ENCODE measurements at places on chromosomes 16 and 17.

GRCh38 chr17:37060928-37061327, 112.2 kb downstream of the AATF start:
- no peak for DNase-seq

DNA sequence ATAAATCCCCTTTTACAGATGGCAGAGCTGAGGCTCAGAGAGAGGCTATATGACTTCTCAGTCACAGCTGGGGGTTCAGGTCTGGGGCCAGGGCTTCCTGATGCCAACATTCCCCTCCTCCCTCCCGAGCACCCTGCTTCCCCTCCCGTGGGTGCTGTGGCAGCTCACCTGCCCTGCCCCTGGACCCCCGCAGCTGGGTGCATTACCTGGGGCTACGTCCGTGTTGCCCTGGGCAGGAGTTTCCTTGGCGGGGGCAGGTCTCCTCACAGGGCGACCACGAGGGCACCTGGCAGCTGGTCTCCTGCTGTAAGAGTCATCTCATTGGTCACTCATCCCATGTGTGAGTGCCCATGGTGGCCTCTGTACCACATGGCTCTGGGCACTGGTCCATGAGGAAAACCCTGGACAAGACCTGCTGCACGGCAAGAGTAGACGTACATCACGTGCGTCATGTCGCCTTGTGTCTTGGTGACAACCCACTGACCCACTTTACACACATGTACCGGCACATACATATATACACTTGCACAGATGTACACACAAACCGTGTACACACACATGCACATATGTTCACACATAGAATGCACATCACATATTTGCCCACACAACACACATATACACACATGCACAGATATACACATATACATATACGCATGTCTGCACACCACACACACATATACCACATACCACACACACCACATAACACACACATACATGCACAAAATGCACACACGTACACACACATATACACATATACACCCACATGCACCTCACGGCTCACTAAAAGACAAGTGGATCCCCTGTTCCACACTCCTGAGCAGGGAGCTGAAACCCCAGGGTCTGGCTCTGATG, 134.0 kb downstream of the FOXL1 start:
- no peak for DNase-seq

GRCh38 chr16:89423681-89424260, 66.6 kb downstream of the ANKRD11 start:
- DNase-seq = no peak

DNA sequence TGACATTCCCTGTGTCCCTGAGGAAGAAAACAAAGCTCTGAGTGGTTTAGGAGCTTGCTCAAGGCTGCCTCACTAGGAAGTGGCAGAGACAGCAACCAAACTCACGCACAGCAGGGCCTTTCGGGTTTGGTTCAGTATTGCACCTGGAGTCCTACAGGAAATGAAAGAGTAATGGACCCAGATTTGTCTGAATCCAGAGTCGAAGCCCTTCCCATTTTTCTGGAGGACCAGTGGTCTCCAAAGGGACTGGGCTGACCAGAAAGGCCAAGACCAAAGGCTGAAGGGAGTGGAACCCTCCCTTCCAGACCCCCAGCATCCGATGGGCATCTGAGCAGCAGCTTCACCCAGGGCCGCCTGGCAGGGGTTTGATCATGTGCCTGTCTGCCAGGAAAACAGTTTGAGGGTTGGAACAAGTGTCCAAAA, 85.5 kb upstream of the RPL38 start:
- no peak for DNase-seq

- DNase-seq = no peak
These were observed 42.6 kb downstream of the TRARG1 start for GRCh38 chr17:1322014-1322428.

- no peak for DNase-seq
These were observed 5.8 kb upstream of the DHRS13 start for GRCh38 chr17:28908640-28909167.

DNA sequence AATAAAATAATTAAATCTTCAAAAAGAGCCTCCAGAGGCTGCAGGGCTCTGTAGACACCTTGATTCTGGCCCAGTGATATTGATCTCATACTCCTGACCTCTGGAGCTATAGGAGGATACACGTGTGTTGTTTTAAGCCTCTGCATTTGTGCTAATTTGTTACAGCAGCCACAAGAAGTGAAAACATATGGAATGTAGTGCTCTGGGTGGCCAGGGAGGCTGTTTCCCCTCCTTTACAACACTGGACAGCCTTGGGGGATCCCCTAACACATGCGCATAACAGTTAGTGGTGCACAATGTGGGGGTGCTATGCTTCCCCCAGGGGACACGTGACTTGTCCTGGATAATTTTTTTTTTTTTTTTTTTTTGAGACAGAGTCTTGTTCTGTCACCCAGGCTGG, 4.7 kb upstream of the ZNF500 start:
- no peak for DNase-seq

DNA sequence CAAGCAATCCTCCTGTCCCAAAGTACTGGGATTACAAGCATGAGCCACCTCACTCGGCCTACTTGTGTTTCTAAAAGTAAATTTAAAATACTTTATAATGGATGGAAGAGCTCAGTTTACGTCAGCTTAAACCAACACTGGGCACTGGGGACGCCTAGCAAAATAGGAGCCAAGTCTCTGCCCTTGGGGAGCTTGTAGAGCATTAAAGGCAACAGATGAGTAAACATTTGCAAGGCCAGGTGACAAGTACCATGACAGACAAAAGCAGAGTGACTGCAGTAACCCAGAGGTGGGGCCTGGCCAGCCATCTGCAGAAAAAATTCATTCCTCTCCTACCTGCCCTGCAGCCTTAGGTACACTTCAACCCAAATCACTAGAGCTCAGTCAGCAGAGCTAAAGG, 12.1 kb upstream of the NLK start:
- no peak for DNase-seq

DNA sequence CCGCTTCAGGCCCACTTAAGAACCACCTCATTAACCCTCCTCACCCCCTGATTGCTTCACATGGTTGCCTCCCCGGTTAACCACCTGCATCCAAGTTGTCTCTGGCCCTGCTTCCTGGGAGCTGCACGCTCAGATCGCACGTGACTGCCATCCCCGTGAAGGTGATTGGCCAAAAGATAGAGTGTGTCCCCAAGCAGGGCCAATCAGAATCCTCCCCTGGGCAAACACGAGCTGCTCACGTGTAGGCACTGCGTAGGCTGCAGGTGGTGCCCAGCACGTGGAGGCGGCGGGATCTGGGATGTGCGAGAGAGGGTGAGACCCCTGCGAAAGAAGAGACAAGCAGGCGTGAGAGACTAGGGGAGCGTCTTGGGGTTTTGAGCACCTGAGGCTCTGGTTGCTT, 111.8 kb upstream of the CRHR1 start:
- DNase-seq = no peak

- no peak for DNase-seq
These were observed 1.4 kb downstream of the NSMCE1 start for GRCh38 chr16:27267037-27267677.

GRCh38 chr17:2385240-2386210, 15.3 kb downstream of the MNT start:
- no peak for DNase-seq

- no peak for DNase-seq
These were observed 205.6 kb downstream of the IRF8 start for GRCh38 chr16:86104537-86105048.

DNA sequence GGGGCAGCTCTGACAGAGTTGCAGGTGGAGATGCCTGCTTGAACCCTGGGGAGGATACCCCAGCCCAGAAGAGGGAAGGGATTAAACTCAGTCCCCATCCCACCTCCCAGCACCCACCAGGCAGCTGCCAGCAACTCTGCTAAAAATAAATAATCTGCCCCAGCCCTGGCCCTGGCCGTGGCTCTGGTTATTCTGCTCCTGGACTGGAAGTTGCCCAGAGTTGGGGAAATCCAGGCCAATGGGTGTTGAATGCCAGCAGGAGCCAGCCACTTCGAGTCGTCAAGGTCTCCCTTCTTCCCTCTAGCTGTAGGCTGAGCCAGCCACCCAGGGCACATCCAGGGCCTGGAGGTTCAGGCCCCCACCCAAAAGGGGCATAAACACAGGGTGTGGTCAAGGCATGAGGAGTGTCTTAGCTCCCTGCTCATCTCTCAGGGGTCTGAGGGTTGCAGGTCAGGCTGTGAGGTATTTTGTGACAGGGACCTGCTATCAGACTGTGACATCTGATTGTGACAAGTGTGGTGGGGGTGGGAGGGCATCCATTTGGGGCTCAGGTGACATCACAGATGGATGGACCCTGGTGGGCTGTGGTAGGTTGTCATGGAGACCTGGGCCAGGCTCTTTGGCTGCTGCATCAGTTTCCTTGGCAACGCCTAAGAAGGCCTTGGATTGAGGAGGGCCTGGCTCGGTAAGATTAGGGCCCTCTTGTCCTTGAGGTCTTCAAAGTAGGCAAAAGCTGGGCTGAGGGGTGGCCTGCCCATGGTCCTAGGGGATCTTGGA, 1.0 kb upstream of the RRAD start:
- DNase-seq = no peak
